DMS79 (cell line): ENCODE measurements at places on chromosomes 3 and 15.

GRCh38 chr3:118833075-118833474, 201.6 kb downstream of the IGSF11 start:
- DNase-seq = no peak

DNA sequence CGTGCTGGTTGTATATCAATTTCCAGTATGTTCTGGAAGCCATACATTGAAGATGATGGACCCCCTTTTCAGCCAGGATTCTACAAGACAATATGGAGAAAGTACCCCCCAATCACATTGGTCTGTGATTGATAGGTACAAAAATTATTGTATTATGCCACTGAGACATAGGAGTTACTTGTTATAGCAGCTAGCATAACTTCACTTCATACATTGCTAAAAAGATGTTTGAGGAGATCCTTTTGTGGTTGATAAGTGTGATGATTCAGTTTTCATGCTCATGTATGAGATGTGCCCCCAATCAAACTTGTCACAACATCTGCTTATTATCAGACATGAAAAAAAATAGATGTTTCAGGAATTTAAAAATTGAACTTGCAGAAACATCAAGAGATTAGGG, 66.0 kb downstream of the GPD1L start:
- no peak for DNase-seq

GRCh38 chr3:89560568-89560967, 453.1 kb downstream of the EPHA3 start:
- DNase-seq = no peak

- no peak for DNase-seq
These were observed 23.9 kb downstream of the DPH6 start for GRCh38 chr15:35522061-35522460.

- DNase-seq = no peak
These were observed 227.6 kb upstream of the TBC1D5 start for GRCh38 chr3:17969985-17970568.

- DNase-seq = no peak
These were observed 16.4 kb upstream of the LRIG1 start for GRCh38 chr3:66517241-66517640.

DNA sequence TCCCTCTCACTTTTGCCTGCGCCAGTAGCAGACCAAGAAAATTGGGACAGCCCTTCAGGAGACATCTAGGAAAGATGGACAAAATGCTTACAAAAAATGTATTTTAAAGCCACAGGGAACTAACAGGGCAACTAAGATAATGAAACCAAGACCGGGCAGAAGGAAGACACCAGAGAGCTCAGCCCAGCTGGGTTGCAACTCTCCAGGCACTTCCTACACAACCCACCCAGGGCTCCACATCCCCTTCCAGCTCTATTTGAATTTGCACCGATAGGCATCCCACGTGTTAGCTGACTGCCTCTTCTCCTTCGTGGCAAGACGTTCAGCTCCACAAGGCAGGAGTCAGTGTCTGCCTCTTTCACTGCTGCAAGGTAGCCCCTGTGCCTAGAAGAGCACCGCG, 6.6 kb upstream of the ATP10A start:
- DNase-seq = no peak

DNA sequence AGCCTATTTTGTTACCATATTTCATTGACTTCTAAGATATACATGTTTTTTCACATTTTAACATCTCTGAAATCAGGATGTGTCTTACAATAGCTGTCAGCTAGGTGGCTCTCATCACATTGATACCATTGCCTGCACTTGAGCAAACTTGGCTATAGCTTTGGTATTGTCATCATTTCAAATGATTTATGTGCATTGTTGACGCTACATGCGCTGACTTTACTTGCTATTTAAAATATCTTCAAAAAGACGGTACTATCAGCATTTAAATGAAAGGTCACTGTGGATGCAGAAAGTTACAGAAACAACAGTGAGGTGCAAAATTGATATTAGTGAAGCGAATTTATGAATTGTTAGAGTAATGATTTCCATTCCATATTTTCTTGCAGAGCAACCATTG, 54.0 kb upstream of the ABHD2 start:
- no peak for DNase-seq

- DNase-seq = no peak
These were observed 22.9 kb downstream of the FYCO1 start for GRCh38 chr3:45972534-45973402.

DNA sequence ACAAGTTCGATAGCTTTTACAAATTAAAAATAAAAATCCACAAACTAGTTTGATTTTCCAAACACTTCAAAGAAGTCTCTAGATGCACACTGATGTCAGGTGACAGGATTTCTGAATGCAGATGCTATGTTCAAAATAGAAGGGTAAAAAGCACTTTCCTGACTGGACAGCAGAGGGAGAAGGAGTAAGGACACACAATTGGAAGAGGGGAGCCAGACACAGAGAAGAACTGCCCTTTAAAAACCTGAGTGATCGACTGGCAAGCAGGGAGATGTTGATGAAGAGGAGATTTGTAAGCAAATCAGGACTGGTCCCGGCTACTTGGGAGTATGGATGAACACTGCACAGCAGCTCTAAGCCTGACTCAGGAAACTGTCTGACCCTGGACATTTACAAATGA, 612.8 kb downstream of the MAGI1 start:
- DNase-seq = no peak

DNA sequence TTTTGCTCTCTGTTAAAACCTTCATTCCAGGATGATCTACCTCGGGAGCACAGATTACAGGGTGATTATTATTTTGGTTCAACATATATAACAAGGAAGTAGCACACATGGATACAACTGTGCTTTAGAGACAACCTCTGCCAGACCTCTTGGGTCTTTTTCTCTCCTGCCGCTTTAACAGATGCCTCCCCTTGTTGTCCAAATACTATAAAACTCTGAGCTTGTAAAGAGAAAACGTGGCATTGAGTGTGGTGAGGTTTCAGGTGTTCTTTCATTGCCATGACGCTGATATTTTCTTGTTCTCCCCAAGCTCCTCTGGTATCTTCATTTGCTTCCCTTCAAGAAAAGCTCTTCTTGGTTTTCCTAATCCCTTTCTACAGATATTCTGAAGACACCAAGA, 29.0 kb downstream of the BCL2L10 start:
- no peak for DNase-seq

DNA sequence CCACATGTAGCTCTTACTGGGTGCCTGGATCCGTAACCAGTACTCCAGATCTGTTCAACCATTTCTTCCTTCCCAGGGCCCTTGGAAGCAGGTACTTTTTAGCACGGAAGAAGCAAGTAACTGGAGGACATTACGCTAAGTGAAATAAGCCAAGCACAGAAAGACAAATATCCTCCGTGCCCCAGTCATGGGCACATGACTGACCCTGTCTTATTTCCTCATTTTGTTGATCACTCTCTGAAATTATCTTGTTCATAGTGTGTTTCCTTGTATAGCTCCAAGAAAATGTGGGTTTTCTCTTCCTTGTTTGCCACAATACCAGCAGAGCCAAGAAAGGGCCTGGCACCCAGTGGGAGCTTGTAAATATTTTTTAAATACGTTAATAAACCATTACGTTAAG, 32.2 kb upstream of the MTMR14 start:
- no peak for DNase-seq

DNA sequence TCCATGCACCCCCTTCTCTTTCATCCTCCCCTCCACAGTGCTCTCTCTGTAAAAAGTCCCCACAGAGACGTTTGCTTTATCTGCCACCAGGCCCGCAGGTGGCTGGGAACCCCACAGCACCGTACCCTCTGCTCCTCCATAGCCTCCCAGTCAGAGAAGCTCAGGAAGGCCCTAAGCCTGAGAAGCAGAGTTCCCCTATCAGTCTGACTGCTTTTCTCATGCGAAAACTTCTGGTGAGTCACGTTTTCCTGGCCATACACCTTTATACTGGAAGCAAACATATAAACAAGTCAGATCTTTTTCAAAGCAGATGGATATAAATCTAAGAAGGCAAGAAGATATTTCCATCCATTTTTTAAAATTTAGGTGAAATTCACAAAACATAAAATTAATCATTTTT, 51.5 kb upstream of the MEF2A start:
- DNase-seq = no peak

DNA sequence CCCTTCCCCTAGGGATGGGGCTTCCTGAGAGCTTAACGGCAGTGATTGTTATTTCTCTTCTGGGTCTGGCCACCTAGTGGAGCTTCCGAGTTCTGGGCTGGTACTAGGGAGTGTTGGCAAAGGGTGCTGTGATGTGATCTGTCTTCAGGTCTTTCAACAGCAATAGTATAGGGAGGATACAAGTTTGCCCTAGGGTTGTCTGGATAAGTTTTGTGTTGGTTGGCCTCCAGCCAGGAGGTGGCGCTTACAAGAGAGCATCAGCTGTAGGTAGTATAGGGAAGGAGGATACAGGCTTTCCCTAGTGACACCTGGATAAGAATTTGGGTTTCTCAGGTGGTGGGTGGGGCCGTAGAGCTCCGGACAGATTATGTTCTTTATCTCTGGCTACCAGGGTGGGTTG, 19.2 kb upstream of the CPOX start:
- DNase-seq = no peak

GRCh38 chr15:41860049-41860828, 21.6 kb downstream of the PLA2G4B start:
- DNase-seq = no peak

GRCh38 chr15:90979582-90979981, 14.8 kb downstream of the PRC1 start:
- no peak for DNase-seq

GRCh38 chr3:158091531-158091930, 14.7 kb downstream of the SHOX2 start:
- no peak for DNase-seq

GRCh38 chr3:59284926-59285325, 235.1 kb upstream of the CFAP20DC start:
- DNase-seq = no peak

DNA sequence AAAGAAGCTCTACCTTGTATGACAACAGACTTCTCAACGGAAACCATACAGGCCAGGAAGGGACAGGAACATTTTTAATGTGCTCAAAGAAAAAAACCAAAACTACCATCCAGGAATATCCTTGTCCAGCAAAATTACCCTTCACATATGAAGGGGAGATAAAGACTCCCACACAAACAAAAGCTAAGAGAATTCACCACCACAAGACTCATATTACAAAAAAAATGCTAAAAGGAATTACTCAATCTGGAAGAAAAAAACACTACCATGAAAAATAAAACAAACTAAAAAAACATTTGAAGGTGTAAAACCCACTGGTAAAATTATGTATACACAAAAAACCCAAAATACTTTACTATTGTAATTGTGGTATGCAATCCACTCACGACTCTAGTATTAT, 57.2 kb downstream of the DLG1 start:
- DNase-seq = no peak

DNA sequence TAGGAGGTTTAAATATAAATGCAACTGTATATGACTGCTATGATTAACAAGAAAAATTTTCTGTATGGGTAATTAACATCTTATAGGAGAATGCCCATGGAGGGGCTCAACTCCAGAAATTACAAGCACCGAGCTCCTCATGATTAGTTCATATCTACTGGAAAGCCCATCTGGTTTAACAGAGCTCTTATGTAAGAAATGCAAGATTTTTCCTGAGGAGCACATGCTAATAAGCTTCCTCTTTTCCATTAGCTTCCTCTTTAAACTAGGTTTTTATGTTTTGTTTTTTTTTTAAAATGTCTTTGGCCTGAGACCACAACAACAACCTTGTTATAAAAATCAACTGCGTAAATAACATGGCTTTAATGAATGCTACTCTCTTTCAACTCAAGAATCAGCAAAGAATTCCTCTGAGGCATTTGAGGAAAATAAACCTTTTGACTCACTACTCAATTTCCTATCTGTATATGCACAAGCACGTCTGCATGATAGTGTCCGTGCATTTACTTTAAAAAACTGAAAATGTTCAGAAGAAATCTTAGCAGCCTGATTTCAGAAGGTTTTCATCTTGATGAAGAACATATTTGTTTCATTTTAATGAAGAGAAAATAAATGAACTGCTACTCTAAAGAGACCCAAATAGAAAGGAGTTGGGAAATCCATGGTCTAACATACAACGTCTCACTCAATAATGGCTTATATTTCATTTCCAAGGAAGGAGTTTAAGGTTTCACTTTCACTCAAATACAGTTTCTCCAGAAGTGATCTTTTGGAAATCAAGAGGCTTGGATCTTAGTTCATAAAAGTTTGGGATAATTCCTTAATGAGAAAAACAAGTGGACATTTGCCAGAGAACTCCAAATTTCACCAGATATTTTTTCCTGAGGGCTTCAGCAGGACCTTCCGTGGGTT, 180.8 kb downstream of the KCNAB1 start:
- no peak for DNase-seq

DNA sequence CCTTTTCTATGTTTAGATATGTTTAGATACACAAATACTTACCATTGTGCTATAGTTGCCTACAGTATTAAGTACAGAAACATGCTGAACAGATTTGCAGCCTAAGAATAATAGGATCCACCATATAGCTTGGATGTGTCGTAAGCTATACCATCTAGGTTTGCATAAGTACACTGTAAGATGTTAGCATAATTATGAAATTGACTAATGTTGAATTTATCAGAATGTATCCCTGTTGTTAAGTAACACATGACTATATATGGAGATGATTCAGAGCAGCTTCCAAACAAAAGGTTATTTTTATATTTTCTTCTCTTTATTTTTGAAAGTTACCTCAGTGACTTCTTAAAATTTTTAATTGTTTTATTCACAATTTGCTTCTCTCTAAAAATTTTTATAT, 2.4 kb downstream of the SLC28A2 start:
- DNase-seq = no peak
